ENCODE measurements at places on chromosomes 5 and 9. TPM values are rescaled to one million over a fixed set of nuclear protein-coding genes. Genes with fewer than 3 reads are reported as not detected.

GRCh38 chr5:35561396-35561795 is 56.3 kb upstream of the SPEF2 start:
- DNase-seq: no peak

GRCh38 chr9:35520364-35520710 is 30.4 kb downstream of the RUSC2 start:
- DNase-seq: no peak

- no peak for DNase-seq
Observed at GRCh38 chr5:111779260-111779921, 22.4 kb upstream of the NREP start.

DNA sequence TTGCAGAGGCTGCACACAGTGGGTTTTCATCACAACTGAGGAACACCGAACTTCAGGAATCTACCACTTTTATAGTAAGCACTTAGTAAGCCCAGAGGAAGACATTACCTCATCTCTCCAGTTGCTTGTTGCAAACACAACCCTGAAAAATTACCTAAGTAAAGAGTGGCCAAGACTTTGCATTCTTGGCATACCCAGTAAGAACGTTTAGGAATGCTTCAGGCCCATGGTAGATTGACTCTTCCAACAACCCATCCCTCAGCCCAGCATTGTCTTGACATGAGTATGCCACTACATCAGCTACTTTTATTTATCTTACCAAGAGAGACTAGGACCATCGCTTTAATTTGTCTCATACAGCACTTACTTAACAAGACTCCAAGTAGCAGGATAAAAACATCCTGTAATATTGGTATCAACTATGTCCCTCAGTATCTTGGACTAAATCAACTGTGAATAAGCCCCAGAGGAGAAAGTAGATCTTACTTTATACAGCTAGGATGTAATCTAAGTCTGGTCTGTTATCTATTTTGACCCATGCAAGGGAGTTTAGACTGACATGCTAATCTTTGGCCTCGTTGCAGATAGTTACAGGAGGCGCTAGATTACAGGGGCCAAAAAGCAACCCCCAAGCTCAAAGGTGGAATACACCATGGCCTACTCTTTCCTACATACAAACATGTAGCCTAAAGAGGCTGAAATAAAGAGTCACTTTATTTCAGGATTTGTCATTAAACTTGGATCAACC is 114.9 kb downstream of the INVS start:
- no peak for DNase-seq

GRCh38 chr9:135993765-135994500 is 32.8 kb upstream of the UBAC1 start:
- no peak for DNase-seq

GRCh38 chr9:111502506-111502905 is 18.3 kb upstream of the ECPAS start:
- DNase-seq: no peak

- no peak for DNase-seq
Observed at GRCh38 chr5:64229163-64229774, 63.6 kb downstream of the RNF180 start.

GRCh38 chr9:95770653-95771131 is 104.8 kb upstream of the ERCC6L2 start:
- DNase-seq: no peak

DNA sequence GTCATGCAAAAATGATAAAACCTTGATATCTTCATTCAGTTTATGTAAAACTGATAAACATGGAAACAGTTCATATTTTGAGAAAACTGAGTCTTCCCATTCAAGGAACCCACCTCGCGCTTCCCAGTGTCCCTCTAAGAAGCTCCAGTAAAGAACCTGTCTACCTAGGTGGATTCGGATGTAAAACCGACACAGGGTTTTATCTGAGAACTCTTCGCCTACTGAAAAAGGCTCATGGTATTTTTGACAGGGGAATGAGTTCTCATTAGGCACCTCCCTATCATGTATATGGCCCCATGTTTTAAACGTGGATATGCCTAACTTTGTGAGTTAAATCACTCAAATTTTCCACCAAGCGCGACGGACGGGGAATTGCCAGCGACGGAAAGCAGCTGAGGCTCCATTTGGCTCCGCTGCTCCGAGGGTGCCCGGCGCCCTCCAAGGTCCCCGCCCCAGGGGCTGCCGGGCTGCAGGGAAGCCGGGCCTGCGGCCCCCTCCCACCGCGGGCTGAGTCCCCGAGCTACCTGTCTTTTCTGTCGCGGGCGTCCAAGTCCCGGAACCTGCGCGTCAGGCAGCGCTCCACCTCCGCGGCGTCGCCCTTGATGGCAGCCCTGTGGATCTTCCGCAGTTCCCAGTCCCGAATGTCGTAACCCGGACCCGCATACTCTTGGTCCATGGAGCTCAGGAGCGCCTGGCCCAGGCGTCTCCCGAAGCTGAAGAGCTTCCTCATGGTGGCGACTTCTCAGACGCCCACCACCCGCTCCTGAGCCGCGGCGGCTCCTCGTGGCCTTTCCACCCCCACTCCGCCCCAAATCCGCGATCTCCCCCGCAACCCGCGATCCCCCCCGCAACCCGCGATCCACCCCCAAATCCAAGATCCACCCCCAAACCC is 594 bp downstream of the ANKRD18A start:
- DNase-seq: no peak

The CDKN2B gene
- total RNA-seq: 0.65 TPM

The TSSK1B gene
- not detected for total RNA-seq

The GPR150 gene
- 1.2 TPM for total RNA-seq

The PCDHGC5 gene
- total RNA-seq: not detected

Measured in activated CD4-positive, alpha-beta T cell treated with anti-CD3 and anti-CD28 coated beads, Interleukin-2, amount 10 ng/mL, durations not matched to agents 7 days and 5 days (primary cell).